Stimulated activated CD4-positive, alpha-beta T cell treated with anti-CD3 and anti-CD28 coated beads, Interleukin-15, amount 100 ng/mL, for 24 hours (primary cell): ENCODE measurements at places on chromosomes 6 and 20.

DNA sequence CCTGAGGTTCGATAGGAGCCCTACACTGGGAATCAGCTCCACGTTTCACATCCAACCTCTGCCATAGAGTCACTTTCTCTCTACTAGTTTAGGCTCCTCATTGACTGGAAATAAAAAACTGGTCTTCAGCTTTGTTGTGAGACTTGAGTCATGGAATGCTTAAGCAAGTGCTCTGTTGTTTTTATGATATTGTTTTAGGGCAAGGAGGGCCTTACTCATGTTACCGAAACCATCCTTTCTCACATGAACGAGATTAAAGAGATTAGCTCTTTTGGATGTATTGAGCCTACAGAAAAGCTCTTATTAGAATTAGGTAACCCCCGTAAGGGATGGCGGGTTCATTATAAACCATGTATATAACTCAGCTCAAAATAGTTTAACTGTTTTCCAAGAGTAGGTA lies 6.9 kb upstream of the MOCS1 start:
- DNase-seq = no peak

DNA sequence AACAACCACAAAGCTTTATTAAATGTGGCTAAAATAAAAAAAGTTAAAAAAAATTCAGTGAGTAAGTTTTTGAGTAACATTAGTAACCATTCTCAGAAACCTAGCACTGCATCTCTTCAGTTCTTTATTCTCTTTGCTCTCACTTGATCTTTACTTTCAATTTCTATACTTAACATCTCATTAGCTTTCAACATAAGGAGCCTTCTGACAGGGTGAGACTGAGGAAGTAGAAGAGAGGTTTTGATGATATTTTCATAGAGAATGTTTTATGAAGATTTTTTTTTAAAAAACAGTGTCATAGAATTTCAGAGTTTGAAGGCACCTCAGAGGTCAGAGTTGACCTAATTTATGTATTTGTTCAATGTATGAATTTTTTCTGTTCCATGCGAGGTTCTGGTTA lies 60.8 kb downstream of the FAM83B start:
- no peak for DNase-seq

DNA sequence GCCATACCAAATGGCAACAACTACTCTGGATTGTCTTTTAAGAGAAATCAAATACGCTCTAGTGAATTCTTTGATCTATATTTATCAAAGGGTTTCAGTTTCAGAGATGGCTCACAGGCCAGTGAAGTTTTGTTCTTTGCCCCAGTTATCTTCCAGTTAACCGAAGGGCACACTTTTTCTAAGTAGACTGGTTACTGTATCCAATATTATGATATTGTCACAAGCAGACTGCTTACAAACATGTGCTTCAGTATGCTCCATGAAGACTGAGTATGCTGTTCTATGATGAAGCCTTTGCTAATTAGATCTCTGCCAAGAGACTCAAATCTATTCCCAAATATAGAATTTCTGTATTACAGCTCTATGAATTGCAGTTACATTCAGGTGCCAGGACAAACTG lies 181.1 kb downstream of the REV3L start:
- DNase-seq = no peak

- DNase-seq = no peak
Measured at GRCh38 chr20:56469077-56469449, 636 bp downstream of the RTF2 start.

- no peak for DNase-seq
Measured at GRCh38 chr6:154276810-154277628, 79.6 kb downstream of the IPCEF1 start.

DNA sequence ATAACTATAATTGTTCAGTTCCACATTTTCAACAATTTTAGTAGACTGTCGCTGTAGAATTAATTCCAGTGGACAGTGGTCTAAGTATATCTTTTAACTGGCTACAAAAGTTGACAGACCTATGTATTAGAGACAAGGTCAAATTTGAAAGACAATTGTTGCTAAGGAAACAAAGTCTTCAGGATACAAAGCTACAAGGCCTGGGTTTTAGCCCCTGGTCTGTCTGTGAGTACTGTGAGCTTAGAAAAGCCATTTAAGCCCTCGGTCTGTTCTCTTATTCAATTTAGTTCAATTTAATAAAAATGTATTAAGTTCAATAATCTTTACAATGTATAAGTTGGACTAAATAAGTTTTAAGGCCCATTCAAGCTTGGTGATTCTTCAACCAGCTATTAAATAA lies 352.5 kb downstream of the HDGFL1 start:
- no peak for DNase-seq

DNA sequence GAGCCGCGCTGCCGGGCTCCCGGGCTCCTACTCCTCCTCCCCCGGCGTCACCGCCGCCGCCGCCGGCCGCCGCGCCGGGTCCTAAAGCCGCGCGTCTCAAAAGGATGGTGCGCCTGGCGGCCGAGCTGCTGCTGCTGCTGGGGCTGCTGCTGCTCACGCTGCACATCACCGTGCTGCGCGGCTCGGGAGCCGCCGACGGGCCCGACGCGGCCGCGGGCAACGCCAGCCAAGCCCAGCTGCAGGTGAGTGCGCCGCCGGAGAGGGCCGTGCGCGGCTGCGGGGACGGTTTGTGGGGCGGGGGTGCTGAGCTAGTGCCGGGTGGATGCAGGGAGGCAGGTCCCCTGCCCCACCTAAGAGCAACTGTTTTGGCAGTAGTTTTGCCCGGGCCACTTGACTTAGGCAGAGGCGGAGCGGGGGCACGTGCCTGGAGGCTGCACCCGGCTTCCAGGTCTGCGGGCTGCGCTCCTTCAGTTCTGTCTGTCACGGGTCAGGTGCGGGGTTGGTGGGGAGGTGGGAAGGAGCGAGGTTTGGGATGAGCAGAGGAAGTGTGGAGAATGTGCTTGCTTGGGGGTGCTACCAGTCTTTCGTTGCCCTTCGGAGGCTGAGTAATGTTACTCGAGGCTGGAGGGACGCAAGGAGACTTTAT lies 722 bp downstream of the ISM1 start:
- peak; percentile 74 for DNase-seq

- DNase-seq = no peak
Measured at GRCh38 chr6:73372516-73372915, 2.8 kb upstream of the OOEP start.

- no peak for DNase-seq
Measured at GRCh38 chr20:24462460-24463010, 6.9 kb upstream of the SYNDIG1 start.

DNA sequence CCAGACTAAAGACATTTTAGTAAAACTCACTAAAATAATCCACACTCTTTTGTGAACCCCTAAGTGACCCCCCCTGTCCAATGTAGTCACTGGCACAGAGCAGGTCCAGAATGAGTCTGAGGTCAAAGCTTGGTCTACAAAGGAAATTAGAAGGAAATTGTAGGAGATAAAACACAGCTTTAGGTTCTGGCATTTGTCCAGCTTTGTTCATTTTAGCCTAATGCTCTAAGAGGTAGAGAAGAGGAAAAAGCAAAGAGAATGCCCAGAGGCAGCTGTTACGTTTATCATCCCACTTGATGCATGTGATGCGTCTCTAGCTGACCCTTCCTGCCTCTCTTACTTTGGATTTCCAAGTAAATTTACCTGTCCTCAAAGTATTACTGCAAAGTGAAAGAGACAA lies 62.5 kb downstream of the CNKSR3 start:
- no peak for DNase-seq

DNA sequence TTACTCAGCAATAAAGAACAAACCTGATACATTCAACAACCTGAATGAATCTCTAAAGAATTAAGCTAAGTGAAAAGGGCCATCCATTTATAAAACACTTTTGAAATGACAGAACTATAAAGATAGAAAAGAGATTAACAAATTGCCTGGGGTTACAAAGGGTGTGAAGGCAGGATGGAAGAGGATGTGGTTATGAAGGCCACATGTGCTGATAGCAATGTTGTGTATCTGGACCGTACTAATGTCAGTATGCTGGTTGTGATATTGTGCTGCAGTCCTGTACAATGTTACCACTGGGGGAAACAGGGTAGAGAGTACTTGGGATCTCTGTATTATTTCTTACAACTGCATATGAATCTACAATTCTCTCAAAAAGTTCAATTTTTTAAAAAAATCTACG lies 36.4 kb downstream of the ELOVL5 start:
- DNase-seq = no peak

DNA sequence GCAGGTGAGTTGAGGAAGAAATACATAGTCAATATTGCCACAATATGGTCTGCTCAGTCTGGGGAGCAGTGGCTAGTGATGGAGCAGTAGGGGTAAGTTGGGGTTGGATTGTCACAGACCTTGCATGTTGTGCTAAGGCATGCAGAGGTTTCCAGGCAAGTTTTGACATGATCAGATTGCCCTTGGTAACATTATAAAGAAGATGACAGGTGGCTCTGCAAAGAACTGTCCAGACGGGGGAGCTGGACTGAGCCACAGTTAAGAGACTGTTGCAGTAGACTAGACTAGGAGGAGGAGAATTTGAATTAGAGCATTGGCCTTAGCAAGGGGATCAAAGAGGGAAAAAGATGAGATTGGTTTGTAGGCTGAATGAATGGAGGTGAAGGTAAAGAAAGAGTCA lies 23.4 kb downstream of the ATRN start:
- no peak for DNase-seq

DNA sequence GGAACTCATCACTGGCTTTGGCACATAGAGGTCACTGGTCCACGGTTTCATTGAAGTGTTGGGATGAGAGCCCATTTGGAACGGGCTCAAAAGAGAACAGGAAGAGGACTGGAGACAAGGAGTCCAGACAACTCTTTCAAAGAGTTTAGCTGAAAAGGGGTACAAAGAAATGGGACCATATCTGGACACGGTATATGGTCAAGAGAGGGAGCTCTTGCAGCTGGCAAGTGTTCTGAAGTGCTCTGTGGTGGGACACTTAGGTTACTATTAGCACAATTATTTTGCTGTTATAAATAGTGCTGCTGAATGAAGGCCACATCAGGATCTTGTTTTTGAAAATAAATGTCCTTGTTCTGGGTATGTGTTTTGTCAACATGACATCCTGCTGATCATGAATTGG lies 4.6 kb downstream of the SGK2 start:
- no peak for DNase-seq

DNA sequence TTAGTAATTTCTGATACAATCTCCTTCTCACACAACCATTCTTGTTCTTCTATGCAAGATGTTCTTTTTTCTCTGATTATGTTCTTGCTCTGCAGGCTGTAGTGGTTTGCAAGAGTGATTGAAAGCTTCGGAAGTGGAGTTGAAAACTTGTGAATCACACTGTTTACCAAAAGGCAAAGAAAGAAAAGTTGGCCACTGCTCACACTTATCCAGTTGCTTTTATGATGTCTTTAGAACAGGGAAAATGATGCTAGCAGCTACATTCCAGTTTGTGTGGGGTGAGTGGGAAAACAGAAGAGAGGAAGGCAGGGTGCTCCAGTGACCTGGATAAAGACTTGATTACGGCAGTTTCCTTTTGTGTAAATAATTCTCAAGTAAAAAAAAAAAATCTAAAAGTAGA lies 583.3 kb downstream of the TENT5A start:
- no peak for DNase-seq

DNA sequence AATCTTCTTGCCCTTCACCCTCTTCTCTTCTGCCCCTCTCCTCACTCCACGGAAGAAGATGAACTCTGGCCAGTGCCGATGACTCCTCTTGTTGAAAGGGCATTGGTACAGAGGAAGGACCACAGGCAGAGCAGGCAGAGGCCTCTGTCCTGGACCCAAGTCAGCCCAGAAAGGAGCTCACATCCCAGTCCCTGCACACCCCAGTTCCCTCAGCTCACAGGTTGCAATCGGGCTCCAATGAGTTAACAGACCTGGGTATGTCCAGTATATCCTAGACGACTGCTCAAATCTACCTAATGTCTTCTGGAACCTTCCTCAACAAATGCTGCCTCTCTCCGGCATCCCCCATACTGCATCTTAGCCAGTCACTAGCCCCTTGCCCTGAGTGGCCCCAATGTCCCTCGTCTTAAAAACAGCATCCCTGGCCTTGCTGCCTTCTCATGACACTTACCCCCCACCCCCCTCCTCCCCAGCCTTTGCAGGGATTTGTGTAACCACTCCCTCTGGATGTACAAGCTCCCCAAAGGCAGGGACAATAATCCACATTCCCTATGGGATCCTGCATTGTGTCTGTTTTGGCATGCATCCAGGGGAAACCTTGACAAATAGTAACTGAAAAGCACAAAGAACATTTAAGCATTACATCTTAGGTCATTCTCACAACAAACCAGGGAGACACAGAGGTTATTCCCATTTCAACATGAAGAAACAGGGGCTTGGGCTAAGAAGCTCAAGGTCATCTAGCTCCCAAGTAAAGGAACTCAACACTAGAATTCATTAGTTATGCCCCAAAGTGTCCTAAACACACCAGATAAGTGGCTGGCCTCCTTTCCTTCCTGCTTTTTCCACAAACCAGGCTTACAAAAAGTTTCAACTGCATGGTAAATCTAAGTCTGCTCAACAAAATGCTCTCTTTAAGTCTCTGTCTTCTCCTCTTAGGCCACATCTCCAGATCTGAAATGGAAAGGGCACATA lies 45.1 kb downstream of the TRERF1 start:
- DNase-seq = no peak

- no peak for DNase-seq
Measured at GRCh38 chr6:137486416-137486815, 7.8 kb downstream of the OLIG3 start.

- DNase-seq = no peak
Measured at GRCh38 chr6:19752746-19753145, 84.4 kb upstream of the ID4 start.

DNA sequence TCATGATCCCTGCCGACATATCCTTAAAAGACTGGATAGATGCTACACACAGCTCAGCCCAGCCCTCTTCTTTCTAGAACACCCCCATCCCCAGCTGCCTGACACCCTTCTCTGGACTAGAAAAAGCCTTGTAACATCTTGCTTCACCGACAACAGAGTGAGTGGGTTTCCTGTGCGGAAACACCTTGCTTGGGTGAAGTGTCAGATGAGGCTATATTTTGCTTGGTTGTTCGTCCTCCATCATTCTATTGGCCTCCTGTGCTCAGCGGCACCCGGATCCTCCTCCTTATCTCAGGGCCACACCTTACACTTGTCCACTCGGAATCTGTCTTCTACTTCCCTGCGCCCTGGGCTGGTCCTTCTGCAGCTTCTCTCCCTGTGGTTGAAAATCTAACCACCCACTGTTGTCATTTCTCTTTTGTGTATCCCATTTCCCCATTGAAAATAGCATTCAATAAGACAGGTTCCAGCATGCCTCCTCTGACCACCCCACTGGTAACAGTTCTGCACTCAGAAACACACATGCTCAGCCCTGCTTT lies 101.3 kb upstream of the MLN start:
- peak; percentile 16 for DNase-seq

DNA sequence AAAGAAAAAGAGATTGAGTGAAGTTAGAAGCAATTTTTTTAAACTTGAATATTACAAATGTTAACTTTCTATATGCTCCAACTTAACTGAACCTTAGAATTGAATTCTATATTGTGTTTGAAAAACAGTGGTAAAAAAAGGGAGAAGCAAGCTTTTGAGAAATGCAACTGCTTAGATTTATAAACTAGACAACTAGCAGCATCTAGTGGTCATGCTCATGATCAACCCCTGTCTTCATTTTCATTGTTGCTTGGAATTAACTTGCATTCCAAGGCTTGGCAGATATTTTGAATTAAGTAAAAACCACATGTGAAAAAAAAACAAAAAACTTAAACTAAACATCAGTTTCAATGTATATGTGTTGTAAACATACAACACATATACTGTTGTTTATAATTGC lies 113.1 kb downstream of the C6orf58 start:
- no peak for DNase-seq
